Activated CD8-positive, alpha-beta memory T cell treated with anti-CD3 and anti-CD28 coated beads, Interleukin-2, amount 50 U/mL, for 4 hours (primary cell): ENCODE measurements at places on chromosomes 4 and X.

DNA sequence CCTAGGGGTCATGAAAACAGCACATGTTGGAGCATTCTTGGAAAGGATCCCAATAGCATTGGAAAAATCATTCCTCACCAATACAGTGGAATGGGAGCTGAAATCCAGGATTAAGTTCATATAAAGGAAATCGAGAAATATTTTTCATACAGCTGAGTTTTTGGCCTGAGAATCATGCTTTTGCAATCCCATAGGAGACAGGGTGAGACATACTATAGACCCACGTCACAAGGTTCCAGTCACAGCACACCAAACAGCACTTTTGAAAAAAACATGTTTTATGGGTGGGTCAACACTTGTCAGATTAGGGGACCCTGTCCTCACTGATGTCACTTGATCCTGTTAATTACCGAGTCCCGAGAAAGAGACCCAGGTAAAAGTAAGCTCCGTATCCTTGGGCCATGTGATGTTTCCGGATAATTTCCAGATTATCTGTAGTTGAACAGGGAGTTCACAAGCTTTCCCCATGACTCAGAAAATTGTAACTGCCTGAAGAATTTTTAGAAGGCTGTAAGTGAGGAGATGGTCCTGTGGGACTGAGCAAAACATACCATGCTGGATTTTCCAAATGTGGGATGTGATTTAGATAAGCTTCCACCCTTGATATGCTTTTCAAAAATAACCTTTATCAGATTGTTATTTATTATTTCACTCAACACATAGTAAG, 80.9 kb upstream of the TLR3 start:
- DNase-seq, result no peak

DNA sequence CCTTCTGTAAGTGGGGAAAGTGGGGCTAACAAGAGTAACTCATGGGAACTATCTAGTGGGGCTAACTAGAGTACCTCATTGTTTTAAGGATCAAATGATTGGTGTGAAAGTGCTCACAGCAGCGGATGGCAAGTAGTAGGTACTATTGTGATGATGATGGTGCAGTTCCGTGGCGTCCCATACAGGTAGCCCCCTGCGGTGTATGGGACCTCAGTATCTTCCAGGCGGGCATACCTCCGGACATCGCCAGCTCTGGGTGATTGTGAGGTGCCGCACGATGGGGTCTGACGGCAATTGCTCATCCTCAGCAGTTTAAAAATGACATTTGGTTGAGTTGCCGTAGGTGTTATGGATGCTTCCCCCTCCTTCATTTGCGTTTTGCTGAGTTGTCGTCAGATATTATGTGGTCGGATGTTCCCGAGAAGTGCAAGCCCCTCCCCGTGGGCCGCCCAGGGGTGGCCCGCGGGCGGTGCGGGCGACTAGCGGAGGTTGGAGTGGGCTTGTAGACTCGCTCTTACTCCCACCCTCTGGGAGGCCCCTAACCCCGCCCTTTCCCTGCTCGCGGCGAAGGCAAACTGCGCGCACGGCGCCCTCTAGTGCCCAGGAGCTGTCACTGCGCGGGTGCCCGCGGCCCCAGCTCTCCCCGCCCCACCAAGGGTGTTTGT, 18.3 kb upstream of the GPR101 start:
- peak; percentile 82 for DNase-seq

- DNase-seq, result no peak
Measured at GRCh38 chrX:1351981-1352714, 15.6 kb downstream of the IL3RA start.

GRCh38 chrX:153926552-153926857, 441 bp upstream of the ARHGAP4 start:
- no peak for DNase-seq

- no peak for DNase-seq
Measured at GRCh38 chr4:93659629-93660028, 168.9 kb upstream of the ATOH1 start.

GRCh38 chr4:69800599-69800998, 40.2 kb upstream of the SULT1B1 start:
- DNase-seq, result no peak

GRCh38 chr4:3331511-3332394, 38.9 kb downstream of the RGS12 start:
- no peak for DNase-seq

- DNase-seq, result no peak
Measured at GRCh38 chr4:37430718-37431416, 186.3 kb downstream of the NWD2 start.

- no peak for DNase-seq
Measured at GRCh38 chrX:65195621-65196020, 219.4 kb upstream of the ZC4H2 start.

- DNase-seq, result no peak
Measured at GRCh38 chr4:7621252-7622035, 186.7 kb upstream of the PSAPL1 start.

DNA sequence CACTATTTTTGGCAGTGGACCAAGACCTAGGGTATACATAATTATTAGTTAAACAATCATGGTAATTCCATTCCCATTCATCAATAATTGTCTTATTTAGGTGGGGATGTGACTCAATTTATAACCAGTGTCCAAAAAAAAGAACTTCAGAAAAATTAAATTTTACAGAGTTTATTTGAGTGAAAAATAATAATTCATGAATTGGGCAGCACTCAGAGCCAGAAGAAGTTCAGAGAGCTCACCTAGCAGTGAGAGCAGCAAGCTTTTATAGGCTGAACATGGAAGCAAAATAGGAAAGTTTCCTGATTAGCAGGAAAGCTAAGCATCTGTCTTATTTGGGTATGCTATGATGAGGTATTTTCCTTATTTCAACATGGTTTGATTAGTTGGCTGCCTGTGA, 500.8 kb downstream of the PCDH7 start:
- no peak for DNase-seq

DNA sequence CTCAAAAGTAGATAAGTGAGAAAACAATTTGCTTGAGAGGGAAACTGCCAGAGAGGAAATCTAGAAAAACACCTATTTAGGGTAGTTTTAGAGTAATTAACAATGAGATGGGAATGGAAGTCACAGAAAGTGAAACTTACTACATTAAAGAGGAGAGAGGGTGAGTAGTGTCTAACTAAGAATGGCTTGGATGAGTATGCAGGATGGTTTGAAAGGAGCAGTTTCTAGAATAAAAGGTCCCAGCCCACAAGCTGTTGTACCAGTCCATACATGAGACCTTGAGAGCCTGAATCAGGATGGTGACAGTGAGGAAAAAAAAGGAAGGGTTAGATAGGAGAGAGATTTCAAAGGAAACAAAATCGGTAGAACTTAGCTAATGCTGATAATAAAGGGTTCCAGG, 1.3 kb downstream of the GAR1 start:
- DNase-seq, result no peak

GRCh38 chr4:124481123-124481522, 231.4 kb downstream of the ANKRD50 start:
- DNase-seq, result no peak

GRCh38 chr4:35461931-35462659, 782.2 kb downstream of the ARAP2 start:
- no peak for DNase-seq

DNA sequence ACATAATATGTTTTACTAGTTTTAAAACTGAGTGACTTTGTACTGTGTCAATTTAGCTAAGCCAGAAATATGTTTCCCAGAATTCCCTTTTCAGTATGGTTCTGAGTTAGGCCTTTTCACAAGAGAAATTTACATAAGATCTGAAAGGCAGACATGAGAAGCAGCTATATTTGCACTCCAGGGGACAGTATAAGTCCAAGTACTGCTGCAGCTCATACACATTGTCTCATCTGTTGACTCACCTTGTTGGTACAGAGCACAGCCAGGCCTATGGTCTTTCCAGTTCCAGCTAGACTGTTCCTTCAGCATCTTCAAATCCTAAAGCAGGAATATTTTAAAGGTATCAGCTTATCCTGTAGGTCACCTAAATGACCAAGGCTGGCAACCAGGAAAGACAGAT, 53.5 kb downstream of the BMP3 start:
- no peak for DNase-seq

GRCh38 chr4:75056277-75056676, 123.4 kb downstream of the PARM1 start:
- no peak for DNase-seq

DNA sequence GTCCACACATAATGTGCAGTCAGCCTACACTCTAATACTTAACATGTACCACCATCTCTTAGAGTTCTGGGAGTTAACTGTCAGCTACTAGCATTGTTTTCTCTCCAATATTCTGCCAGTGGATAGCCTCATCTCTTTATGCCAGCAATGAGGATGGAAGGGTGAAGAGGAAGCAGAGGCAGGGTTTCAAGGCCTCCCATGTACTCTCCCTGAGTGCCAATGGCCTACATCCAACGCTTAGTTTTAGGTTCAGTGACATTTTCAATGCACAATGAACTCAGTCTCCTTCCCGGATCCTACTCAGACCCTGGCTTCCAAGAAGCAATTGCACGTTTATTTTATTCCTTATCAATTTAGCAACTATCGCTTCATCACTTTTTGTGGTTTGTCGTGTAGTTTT, 686.1 kb downstream of the DMD start:
- DNase-seq, result no peak

DNA sequence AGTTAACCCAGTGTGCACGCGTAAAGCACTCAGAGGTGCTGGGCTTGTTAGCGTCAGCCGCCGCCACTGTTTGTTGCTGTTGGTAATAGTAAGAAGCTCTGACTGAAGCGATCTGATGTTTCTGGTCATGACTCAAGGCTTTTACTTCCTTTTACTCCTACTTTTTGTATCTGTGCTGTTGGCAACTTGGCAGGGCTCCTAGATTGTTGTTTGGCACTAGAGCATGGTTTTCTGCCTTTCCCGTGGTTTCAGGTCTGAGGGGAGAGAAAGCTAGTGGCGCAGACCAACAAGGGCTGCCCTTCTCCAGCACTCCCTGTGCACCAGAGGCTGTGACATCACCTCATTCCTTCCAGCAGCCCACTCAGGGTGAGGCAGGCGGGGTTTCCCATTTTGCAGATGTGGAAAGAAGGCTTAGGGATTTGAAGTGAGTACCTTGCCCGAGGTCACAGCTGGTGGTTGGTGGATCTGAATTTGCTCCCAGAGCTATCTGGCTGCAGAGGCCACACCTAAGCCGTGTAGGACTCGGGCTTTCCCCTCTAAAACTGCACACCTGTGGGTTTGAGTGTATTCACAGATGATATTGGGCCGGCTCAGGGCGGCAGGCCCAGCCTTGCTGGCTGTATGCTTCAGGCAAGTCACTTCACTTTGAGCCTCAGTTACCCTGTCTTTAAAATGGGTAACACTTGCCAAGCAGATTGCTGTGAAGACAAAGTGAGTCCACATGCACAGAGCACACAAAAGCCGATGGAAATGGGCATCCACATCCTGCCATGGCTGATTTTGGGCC, 51.2 kb upstream of the TADA2B start:
- DNase-seq, result no peak

DNA sequence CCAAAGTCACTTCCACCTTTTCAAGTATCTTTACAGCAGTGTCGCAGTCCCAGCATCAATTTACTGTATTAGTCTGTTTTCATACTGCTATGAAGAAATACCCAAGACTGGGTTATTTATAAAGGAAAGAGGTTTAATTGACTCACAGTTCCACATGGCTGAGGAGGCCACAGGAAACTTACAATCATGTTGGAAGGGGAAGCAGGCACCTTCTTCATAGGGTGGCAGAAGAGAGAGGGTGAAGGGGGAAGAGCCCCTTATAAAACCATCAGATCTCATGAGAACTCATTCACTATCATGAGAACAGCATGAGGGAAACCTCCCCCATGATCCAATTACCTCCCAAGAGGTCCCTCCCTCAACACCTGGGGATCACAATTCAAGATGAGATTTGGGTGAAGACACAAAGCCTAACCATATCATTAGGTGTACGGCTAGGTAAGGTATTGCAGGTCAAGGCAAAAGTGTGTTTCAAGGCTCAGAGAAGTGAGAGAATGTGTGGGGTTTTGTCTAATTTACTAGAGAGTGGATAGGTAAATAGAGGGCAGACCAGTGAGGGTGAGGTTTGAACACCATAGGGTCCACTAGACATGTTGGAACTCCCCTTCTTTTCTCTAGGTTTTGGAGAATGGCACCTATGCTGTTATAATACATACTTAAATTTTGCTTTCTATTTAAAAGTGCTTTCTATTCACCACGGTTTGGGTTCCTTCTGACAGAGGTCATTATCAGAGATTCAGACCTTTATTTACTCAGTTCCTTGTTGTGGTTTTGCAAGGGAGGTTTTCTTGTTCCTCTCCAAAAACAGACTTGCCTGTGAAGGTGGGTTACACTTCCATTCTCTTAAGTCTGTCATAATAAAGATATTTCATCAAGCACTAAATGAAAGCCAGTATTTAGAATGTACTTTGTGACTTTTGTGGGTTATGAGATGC, 186.6 kb downstream of the CPEB2 start:
- DNase-seq, result no peak

DNA sequence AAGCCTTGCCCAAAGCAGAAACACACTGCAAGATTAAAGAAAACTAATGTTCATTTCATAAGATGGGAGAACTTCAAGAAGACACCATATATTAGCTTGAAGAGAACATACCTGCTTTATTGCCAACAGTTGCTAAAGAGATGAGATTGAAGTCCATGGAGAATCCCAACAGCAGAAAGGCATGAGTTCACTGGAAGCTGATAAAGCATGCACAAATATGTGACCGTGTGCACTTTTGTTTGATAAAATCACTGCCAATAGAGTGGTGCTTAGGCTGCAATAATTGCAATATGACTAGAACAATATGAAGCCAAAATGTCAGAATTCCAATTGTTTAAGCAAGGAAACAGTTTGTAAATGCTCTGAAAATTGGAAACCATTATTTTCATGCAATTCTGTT, 125.9 kb upstream of the PPARGC1A start:
- no peak for DNase-seq

DNA sequence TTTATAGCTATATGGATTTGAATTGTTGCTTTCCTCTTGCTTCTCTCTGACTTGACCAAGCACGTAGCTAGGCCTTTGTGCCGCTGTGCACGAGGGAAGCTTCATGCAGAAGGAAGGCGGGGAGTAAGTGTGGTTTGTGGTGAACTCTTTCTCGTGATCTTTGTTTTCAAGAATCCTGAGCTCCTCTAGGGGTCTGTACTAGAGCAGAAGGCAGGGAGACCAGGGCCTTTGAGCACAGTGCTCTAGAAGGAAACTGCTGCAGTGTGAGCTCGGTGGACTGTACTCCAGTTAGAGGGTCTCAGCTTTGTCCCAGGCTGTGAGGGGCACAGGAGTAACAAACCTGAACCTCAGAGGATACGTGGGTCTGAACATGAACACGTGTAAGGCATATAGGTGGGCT, 49.0 kb downstream of the AGA start:
- DNase-seq, result peak; percentile 18

DNA sequence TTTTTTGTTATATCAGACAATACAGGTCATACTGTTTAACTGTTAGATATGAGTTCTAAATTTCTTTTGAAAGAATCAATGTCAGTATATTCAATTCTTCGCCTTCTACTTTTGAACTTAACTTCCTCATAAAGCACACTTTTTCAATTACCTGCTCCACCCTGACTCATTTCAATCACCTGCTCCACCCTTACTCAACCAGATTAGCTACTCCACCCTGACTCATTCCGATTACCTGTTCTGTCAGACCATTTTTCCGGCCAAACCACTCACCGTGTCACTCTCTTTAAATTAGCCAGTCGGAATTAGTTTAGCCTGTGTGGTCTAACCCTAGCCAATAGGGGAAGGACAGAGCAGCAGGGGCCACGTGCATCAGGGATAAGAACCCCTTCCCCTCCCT, 751.8 kb upstream of the POU3F4 start:
- DNase-seq, result no peak
